ENCODE measurements at places on chromosomes 7 and 10.

GRCh38 chr10:45063591-45064231 lies 63.0 kb downstream of the ZNF22 start:
- DNase-seq, result no peak

- DNase-seq, result no peak
Observed at GRCh38 chr7:91416155-91416865, 152.1 kb downstream of the FZD1 start.

DNA sequence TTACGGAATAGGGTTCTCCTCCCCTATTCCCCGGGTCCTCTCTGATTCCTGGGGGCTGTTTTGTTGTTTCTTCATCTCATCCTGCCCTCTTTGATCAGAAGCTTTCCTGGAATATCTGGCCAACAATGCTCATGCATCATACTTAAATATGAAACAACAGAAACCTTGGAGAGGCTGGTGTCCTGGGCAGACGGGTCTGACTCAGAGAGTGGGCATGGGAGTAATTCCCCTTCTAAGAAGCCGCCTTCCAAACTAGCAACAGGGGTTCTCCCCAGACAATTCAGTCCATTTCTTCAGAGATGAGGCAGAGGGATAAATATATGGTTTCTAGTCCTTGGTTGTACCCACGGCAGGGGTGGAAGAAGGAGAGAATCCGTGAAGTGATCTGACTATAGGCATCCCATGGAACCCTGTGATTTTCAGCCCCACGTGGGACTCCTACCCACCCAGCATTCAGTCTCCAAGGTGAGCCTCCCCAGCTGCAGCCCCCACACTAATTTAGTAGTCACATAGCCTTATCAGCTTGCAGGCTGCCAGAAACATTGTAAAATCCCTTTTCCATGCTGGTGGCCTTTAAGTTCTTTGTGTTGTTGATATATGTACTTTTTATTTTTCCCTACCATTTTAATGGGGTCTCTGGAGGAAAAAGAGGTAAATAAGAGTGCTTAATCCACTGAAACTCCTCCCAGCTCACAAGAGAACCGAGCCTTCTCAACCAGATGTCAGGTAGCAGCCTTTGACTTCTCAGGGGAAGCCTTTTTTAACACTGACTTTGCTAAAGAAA lies 119.2 kb downstream of the SFMBT2 start:
- no peak for DNase-seq

DNA sequence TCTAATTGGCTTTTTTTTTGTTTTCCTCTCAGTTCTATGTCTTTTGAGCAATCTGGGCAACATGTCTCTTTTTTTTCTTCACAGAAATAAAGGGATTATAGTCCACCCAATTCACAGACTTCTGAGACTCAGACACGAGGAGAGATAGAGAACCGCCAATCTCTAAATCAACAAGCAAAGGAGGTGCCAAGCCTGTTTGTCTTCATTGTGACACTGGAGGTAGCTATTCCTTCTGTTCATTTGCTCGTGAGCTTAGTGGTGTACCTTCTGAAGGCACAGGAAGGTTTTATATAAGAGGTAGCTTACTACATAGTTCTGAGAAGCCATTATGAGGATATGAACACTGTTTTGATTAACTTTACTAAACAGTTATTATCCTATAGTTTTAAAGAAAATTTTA lies 6.1 kb downstream of the EPHB6 start:
- no peak for DNase-seq

DNA sequence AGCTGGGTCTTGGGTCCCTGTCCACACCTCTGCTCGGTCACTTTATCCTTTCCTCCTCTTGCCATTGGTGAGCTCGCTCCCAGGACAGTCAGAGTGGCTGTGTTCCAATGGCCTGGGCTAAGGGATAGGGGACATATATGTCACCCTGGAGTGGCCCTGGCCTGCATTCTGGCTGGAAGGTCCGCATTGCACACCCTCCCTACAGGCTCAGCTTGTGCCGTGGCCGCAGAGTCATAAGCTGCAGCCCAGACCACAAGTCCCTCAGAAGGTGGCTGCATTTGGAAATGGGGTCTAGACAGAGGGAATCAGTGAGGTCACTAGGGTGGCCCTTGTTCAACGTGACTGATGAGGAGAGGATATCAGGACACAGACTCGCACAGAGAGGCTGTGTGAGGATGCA lies 363.8 kb upstream of the SHH start:
- no peak for DNase-seq

- no peak for DNase-seq
Observed at GRCh38 chr10:124237282-124237961, 144.0 kb upstream of the CHST15 start.

DNA sequence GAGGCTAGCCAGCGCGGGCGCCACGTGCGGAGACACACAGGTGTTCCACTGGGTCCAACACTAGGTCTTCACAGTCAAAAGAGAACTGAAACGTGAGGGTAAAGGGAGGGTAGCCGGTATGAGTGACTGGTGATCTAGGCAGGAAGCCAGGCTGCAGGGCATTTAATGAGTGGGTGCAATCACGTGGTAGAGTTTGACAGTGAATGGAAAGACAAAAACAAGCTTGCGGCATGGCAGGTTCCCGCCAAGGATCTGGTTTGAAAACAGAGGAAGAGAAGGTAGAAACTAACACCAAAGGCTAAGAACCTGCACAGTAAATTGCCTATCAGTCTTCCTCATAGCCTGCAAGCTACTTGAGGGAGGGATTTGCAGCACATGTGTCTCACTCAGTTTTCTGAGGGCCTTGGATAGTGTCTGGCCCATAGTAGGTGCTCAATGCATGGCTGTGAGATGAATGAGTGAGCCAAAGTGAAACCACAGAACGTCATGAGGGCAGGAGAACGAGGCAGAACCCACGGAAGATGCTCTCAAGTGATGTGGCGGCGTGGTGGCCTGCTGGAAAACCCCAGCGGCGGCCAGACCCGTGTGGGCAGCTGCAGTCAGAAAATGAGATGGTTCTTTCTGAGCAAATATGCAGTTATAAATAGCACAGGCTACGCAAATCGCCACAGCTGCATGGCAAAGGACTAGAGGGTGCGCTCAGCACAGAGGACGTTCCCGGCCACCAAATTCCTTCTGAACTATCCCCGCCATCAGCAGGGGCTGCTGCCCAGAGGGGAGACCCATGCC lies 183.6 kb upstream of the NFE2L3 start:
- peak; percentile 42 for DNase-seq

- no peak for DNase-seq
Observed at GRCh38 chr10:129171812-129172211, 295.2 kb upstream of the MGMT start.

GRCh38 chr7:88490161-88490560 lies 183.5 kb upstream of the STEAP4 start:
- DNase-seq, result no peak

- no peak for DNase-seq
Observed at GRCh38 chr10:69816521-69816920, 14.8 kb downstream of the COL13A1 start.

DNA sequence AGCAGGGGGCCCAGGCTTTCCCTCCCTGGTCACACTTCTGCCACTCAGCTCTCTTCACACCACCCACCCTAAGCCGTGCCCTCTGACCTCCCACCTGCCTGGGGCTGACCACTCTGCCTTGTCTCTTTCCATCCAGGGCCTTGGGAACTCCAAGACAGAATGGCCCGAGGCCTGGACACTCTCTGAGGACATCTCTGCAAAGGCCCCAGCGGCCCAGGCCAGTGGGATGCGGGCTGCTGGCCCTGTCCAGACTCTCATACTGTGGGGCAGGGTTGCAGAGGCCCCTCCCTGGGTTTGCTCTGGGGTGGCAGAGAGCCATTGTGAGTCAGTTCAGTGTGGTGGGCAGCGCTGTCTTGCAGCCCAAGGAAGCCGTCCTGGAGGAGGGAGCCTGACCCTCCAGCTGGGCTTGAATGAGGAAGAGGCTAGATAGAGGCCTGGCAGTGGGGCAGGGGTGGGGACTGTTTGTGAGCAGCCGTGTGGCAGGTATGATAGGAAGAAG lies 39.9 kb upstream of the RABGEF1 start:
- DNase-seq, result no peak

DNA sequence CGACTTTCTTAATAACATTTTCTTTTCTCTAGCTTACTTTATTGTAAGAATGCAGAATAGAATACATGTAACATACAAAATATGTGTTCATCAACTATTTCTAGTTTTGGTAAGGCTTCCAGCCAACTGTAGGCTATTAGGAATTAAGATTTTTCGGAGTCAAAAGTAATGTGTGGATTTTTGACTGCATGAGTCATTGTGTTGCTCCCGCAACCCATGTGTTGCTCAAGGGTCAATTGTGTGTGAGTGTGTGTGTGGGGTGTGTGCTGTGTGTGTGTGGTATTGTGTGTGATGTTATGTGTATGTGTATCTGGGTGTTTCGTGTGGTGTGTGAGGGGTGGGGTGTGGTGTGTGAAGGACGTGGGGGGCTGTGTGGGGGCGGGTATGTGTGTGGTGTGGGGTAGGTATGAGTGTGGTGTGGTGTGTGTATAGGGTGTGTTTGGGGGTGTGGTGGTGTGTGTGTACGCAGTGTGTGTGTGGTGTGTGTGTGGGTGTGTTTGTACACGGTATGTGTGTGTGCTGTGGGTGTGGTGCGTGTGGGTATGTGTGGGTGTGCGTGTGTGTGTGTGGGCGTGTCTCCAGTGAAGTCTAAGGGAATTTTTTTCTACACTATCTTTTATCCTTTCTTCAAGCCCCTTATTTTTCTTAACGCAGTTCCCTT lies 60.5 kb downstream of the RSU1 start:
- no peak for DNase-seq

- DNase-seq, result no peak
Observed at GRCh38 chr10:89327803-89328441, at the start of gene IFIT3. Gene IFIT3 (plus strand): TSS chr10:89327997. CDS start chr10:89328074, 77 bp downstream.

DNA sequence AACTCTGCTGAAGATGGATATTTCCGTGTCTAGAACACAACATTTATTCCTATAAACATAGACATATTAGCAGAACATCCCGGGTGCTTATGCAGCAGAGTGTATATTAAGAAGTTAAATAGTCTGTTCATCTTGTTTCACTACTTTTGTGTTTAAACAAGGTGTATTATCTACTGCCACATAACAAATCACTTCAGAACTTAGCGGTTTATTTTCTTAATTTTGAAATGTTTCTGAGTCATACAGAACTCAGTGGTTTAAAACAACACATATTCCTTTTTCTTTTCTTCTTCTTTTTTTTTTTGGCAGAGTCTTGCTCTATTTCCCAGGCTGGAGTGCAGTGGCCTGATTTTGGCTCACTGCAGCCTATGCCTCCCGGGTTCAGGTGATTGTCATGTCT lies 25.8 kb downstream of the DENND10 start:
- no peak for DNase-seq

GRCh38 chr7:4675771-4676367 lies 6.2 kb upstream of the FOXK1 start:
- DNase-seq, result no peak

- DNase-seq, result no peak
Observed at GRCh38 chr7:118169146-118169545, 14.8 kb upstream of the LSM8 start.

- DNase-seq, result no peak
Observed at GRCh38 chr7:22863156-22863899, 40.7 kb upstream of the TOMM7 start.

DNA sequence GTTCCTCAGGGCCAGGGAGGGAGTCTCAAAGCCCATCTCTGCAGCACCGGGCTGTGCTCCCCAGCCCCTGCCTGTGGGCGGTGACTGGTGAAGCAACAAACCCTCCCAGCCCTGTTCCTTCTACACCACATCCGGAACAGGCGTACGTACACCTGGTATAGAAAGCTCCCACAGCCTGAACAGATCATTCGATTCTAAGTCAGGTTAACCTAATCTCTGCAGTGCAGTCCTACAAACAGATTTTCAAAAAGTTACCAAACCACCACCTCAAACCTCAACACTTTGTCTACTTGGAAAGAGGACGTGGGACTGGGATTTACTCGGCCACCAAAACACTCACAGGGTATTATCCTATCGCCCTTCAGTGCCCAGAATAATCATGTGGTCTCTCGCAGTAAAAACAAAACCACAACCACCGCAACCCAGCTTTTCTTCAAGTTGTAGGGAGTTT lies 238.4 kb downstream of the DIP2C start:
- peak; percentile 49 for DNase-seq

DNA sequence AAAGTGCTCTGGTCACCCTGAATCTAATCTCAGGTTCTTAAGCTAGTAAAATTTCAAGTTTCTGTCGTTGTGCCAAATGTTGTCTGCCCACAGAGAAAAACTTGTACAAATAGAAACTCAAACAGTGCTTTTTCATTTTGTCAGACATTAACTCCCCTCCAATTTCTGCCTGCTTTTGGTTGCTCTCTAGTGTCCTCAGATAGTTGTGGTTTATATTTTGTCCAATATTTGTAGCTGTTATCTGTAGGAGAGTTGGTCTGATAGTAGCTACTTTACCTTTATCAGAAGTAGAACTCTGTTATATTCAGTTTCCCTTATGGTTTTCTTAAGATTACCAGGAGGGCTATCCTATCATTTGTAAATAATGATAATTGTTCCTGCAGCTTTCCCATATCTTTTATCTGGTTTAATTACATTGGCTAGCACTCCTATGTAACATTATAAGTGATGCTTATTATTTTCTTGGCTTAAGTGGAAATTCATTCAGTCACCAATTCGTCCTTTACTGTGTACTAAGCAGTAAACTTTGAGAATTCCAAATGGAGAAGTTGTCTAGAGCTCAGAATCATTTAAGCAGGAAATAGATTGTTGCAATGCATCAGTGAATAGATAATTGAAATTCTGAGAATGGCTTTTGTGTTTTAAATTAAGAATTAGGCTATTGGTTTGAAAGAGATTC lies 91.0 kb downstream of the ANKIB1 start:
- DNase-seq, result no peak

- DNase-seq, result no peak
Observed at GRCh38 chr10:59342723-59343122, 19.6 kb downstream of the FAM13C start.

- DNase-seq, result no peak
Observed at GRCh38 chr7:38978491-38978890, 782 bp downstream of the POU6F2 start.

GRCh38 chr7:96449094-96449493 lies 127.2 kb upstream of the SLC25A13 start:
- DNase-seq, result no peak

DNA sequence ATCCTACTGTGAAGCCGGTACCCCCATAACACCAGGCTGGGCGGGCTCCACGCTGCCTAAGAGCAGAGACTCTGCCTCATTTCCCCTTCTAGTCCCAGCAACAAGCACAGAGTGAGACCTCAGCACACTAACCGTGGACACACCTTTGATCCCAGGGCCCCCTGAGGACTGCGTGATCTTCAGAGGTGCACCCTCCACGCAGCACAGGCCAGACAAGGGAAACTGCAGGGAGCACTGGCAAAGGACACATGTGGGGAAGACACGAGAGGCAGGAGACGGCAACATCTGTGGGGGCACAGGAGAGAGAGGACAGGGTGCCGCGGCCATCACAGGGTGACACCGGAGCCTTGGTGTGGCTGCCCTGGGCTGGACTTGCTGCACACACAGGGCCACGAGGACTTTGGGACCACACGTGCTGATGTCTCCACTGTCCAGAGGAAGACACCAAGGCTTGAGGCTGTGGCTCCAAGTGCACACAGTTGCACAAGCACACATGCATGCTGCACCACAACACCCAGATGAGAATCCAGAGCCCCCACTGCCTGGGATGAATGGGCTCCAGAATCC lies 128.8 kb downstream of the PTPRN2 start:
- DNase-seq, result no peak
